Aorta (tissue), 5 donors: ENCODE measurements at places on chromosomes 12 and 14. TPM values are rescaled to one million over a fixed set of nuclear protein-coding genes. Genes with fewer than 3 reads are reported as not detected.

- DNase-seq, result no peak
Observed at GRCh38 chr12:88684610-88685009, 104.3 kb upstream of the KITLG start.

DNA sequence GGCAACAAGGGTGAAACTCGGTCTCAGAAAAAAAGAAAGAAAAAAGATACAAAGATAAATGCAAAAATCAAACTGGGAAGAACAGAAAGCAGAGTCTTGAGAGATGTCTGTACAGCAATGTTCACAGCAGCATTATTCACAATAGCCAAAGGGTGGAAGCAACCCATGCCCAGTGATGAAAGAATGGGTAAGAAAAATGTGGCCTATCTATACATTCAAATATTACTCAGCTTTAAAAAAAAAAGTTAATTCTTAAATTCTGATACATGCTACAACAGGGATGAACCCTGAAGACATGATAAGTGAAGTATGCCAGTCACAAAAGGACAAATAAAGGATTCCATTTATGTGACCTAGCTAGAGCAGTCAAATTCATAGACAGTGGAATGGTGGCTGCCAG is 33.7 kb downstream of the SPPL3 start:
- no peak for DNase-seq

Gene ZFHX2
- total RNA-seq, result 1.5 TPM

- no peak for DNase-seq
Observed at GRCh38 chr12:22658214-22658613, 33.2 kb downstream of the ETNK1 start.

Gene GLIPR1L1
- total RNA-seq, result not detected

Gene HOXC4
- total RNA-seq, result 18.4 TPM
